GM23338 (cell line): ENCODE measurements at places on chromosomes 5 and 9. TPM values are rescaled to one million over a fixed set of nuclear protein-coding genes. Genes with fewer than 3 reads are reported as not detected.

DNA sequence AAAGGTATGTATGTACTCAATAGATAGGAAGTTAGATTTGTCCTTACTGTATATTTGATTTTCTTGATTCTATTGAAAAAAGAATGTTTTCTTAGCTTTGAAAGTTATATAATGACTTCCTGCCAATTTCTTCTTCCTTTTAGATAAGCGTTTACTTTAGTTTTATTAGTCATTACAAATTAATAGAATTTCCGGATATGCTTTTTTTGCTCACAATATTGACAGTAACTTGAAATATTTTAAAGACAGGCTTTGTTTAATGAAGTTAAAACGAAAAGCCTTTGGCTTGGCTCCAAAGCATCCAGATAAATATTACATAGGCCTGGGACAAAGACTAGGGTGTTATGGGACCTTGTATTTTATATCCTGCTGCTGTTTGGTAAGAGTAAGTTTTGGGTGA lies 49.5 kb downstream of the CWC27 start:
- no peaks in the 10 kb centered on the region for H3K36me3 ChIP-seq
- H3K27me3 ChIP-seq: no peaks in the 10 kb centered on the region
- H3K4me3 ChIP-seq: no peak overlapping the region

DNA sequence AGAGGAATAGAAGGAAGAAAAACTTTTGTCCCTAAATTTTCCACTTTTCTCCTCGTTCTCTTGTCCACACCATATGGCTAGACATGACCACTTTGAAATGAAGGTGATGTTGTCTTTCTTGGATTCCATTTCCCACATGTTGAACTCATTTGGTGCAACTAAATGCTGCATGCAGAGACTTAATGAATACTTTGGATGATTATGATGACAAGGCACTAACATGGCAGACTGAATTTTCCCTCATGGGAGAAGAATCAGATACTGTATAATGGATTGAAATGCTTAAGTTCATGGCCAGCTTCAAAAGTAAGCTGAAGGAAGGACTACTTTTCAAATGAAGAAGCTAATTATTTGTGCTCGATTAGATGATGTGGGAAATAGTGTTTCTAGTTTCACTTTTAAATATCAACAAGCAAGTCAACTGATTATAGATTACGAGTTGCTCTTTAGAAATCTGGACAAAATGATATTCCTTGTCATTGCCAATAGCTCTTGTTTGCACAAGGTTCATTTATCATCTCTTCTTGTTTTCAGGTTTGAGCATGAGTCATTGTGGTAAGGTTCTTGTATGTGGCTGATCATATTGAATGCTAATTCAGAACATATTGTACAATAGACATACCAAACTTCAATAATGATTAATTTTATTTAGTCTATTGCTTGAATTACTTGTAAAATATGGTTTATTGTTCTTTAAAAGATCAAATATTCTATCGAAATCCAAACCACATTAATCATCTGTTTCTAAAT lies 501.3 kb upstream of the FTMT start:
- no peak overlapping the region for H3K27ac ChIP-seq
- H3K4me3 ChIP-seq: no peak overlapping the region
- no peaks in the 10 kb centered on the region for H3K36me3 ChIP-seq

DNA sequence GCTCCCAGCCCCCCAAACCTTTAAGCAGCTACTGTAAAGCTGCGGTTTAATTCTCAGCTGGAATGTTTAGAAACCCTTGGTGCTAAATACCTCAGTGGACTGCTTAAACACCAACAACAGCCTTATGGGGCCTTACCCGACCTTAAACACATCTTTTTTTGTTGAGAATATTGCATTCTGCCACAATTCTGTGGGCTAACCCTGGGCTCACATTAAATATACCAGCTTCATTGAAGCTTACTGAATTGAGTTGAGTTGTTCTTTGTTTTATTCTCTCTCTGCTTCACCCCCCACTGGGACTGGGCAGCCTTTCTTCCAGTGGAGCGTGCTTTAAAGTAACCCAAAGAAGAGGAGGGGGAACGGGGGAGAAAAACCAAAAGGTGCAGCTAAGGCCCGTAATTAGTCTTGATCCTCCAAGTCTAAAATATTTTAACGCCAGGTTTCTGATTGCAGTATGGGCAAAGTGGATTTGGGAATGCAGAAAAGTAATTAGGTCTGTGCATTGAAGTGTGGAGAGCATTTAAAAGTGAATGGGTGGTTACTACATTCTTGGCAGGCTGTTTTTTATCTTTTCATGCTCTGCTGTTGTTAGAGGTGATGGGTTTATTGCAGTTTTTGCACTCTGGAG lies 281.2 kb downstream of the NR2F1-AS1 start:
- no peaks in the 10 kb centered on the region for H3K27me3 ChIP-seq
- peaks cover 34% of the 10 kb centered on the region for H3K4me1 ChIP-seq
- H3K36me3 ChIP-seq: no peaks in the 10 kb centered on the region
- H3K27ac ChIP-seq: no peak overlapping the region
- peak overlapping the region; percentile 25 for H3K4me3 ChIP-seq

DNA sequence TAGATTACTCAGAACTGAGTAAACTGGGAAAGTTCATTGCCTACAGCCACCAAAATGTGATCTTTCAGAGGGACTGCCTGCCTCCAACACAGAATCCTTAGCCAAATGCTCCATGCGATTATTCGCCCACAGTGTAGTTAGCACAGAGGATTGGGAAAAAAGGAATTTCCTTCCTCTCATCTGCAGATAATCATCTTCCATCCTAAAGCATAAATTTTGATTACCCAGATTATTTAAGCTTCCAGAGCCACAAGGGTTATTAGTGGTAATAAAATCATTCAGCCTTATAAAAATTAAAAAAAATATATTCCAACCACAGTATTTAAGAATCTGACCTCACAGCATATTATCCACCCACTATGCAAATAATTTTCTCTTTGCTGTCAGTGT lies 285.3 kb upstream of the GRAMD2B start:
- no peaks in the 10 kb centered on the region for H3K27me3 ChIP-seq
- DNase-seq: no peak
- no peaks in the 10 kb centered on the region for H3K36me3 ChIP-seq
- no peak overlapping the region for H3K4me3 ChIP-seq
- H3K27ac ChIP-seq: peak overlapping the region; percentile 45

DNA sequence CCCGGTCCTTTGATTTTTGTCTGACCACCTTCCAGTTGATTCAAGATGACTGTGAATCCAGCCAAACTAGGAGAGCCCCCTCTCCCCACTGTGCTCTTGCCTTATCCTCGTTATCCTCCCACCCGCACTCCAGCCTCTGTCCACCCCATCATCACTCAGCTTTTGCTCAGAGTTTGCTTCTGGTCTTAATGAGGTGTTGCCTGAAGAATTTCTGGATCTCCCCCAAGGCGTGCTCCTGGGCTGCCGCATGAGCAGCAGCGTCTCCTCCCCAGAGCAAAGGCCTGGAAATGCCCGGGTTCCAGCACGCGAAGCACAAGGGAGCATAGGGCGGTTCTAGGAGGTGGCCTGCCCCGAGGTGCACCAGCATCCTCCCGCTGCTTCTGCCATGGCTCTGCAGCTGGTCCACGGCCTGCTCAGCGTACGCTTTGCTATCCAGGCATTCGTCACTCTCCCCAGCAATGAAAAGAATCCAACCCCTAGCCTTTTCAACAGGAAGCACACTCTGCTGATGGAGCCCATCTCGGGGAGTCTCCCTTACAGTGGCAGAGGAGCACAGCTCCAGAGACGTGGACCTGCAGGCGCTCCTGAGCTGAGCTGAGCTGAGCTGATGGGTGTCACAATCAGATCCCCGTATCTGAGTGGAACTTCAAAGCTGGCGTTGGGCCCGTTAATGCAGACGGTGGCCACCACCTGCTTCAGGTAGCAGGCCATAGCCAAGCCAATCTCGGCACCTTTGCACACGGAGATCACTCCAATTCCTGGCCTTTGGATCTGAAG lies 50.7 kb downstream of the BAAT start:
- H3K36me3 ChIP-seq: no peaks in the 10 kb centered on the region
- H3K4me1 ChIP-seq: no peaks in the 10 kb centered on the region
- no peak for DNase-seq
- no peaks in the 10 kb centered on the region for H3K27me3 ChIP-seq

The RGS14 gene
- polyA plus RNA-seq: 23.5 and 24.8 TPM in 2 replicates

The CD74 gene
- 98.4 and 105 TPM in 2 replicates for polyA plus RNA-seq
